Cardiac ventricle fibroblast (primary cell): ENCODE measurements at places on chromosomes 11 and 22. TPM values are rescaled to one million over a fixed set of nuclear protein-coding genes. Genes with fewer than 3 reads are reported as not detected.

MMP12 gene
- not detected in 2 replicates for total RNA-seq

MYEOV gene
- not detected in 2 replicates for total RNA-seq

ANKK1 gene
- total RNA-seq = not detected in 2 replicates

BCO2 gene
- total RNA-seq = 0.81 and 1.2 TPM in 2 replicates

DDIAS gene
- 0.34 and 0.62 TPM in 2 replicates for total RNA-seq

GSTP1 gene
- total RNA-seq = 422 and 531 TPM in 2 replicates

MGAT3 gene
- 0.25 and 0.49 TPM in 2 replicates for total RNA-seq

APOA4 gene
- total RNA-seq = not detected in 2 replicates
